Stimulated activated CD8-positive, alpha-beta memory T cell treated with anti-CD3 and anti-CD28 coated beads, Interleukin-7, amount 100 ng/mL, for 1 hour (primary cell): ENCODE measurements at places on chromosomes 7 and 10.

DNA sequence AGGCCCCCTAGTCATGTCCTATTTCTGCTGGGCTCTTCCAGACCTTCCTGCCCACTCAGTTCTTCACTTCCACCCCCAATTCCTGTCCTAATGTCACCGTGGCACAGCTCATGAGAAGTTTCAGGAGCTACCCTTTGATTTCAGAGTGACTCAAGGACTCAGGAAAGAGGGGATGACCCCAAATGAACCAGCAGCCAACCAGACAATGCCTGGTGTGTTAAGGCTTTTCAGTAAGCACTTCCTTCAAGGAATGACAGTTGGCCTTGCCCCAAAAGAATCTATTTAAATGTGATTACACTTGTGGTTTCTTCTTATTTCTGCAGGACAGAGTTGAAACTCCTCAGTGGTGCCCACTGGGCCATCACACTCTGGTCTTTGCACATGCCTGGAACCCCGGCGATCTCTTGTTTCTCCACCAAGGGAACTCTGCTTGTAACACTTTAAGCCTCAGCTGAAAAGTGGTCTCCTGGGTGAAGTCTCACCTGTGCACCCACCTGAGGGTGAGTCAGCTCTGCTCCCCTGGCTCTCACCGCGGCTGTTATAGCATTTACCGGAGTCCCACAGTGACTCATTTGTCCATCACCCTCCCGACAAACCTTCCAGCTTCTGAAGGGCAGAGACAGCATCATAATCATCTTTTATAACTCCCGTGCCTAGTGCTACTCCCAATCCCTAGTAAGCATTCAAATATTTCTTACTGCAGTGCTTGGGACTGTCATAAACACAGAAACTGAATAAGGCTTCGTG, 123.0 kb upstream of the SVIL start:
- no peak for DNase-seq

DNA sequence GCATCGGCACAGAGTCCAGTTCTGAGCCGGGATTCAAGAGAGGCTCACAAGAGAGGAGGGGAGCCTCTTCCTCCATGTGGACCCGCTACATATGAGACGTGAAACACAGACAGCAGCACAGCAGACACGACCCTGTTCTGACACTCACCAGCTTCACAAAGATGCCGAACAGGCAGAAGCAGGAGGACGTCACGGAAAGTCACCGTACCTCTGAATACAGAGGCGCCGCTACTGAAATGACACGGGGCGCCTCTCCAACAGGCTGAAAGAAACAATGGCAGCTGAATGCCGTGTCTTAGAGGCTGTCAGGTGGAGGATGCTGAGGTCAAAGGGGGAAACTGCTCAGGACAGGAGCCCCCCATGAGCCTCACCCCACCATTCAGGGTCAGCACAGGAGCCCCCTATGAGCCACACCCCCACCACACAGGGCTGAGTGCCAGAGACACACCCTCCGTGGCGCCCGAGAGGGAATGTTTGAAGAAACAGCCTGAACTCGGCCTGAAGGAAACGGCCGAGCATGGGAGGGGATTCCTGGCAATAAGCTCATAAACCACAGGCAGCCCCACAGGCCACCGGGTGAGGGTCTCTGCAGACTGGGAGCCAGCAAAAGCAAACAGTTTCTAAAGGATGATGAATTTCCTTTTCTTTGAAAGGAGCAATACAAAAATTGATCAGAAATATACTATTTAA, 510.3 kb downstream of the PTPRN2 start:
- no peak for DNase-seq

GRCh38 chr10:69631566-69631965, 1.5 kb downstream of the FAM241B start:
- DNase-seq: no peak

DNA sequence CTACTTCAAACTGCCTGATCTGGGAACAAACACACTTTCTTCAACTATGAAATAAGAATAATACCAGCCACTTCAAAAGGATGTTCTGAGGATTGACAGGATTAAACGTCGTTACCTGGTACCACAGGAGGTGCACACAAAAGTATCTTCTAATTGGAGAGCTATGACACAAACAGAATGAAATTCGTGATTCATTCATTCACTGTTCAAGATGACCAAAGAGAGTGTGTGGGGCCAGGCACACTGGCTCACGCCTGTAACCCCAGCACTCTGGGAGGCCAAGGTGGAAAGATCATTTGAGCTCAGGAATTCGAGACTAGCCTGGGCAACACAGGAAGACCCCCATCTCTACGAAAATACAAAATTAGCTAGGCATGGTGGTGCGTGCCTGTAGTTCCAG, 50.9 kb downstream of the SFMBT2 start:
- DNase-seq: no peak

GRCh38 chr10:77887631-77888355, 38.8 kb downstream of the DLG5 start:
- DNase-seq: no peak

DNA sequence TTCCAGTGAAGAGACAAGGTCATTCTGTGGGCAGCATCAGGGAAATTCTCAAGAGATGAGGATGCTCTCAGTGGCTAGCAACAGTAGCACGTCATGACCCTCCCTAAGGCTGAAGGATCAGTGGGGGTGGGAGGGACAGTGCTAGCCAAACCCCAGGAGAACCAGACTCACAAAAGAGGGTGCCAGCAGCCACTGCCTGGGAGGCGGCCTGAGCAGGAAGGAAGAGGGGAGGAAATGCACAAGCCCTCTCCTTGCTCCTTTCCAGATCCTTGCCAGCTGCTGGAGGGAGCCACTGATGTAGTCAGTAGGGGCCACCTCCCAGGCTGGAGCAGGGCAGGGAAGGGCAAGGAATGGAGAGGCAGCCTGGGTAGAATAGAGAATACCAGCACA, 302.7 kb downstream of the RPS24 start:
- DNase-seq: no peak

DNA sequence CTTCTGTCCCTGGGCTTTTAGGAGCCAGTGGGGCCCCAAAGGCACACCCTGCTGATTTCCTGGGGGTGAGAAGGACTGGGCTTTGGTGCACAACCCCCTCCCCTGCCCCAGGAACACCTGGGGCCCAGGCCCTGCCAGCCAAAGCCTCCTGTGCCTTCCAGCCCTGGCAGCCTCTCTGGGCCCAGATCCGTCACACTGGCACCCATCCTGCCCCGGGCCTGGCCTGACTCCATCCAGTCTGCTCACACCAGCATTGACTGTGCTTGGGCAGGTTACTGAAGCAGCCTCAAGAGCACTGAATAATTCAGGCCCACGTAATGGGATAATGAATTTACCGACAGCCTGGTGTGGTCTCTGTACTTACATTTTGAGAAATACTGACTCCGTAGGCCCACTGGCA, 12.0 kb upstream of the COMTD1 start:
- DNase-seq: no peak

- DNase-seq: no peak
Measured at GRCh38 chr7:23811540-23811939, 101.5 kb downstream of the STK31 start.

GRCh38 chr7:93171606-93172226, 23.5 kb upstream of the SAMD9L start:
- DNase-seq: no peak

- no peak for DNase-seq
Measured at GRCh38 chr10:75101416-75102251, 9.8 kb upstream of the SAMD8 start.

DNA sequence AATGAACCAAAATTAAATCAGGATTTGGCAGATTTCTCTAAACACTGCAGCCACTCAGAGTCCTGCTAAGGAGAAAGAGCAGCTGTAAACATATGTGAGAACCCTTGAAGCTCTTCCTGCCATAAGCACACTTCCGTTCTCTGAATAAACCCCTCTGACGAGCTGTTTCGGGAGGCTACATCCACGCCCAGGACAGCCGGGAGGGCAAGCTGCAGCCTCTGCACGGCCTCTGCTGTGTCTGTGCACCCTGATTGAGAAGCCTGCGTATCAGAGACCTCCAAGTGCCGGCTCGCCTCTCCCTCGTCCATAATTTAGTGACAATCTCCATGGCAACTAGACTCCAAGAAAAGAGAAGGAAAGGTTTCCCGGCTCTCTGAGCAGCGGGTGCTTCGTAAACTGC, 114.4 kb downstream of the PTPRN2 start:
- no peak for DNase-seq

DNA sequence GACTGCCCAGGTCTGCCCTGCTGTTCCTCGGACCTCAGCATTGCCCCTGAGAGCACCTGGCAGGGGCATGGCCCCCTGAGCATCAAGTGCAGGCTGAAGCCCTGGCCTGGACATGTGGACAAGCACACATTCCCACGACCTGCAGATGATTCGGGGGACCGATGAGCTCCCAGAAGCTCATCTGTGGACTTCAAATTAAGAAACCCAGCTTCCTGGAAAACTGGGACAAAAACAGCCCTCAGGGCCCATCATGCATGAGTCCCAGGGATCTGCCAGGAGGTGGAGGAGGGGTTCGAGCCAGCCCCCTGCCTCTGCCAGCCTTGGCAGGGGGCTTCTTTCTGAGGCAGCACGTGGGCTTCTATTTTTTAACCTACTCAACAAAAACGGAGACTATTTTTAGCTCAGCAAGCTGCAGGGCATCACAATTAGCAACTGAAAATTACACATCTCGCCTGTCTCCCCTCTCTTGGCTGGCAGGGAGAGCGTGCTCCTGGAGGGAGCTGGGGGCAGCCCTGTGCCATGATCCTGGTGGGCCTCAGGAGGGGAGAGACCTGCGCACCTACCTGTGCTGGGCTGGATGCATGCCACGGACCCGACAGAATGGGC, 51.8 kb downstream of the RASGEF1A start:
- DNase-seq: no peak

GRCh38 chr7:51965454-51965853, 648.8 kb upstream of the COBL start:
- DNase-seq: no peak
